ENCODE measurements at places on chromosomes 11 and 22.

GRCh38 chr11:105109321-105109720, 30.2 kb downstream of the CARD18 start:
- DNase-seq = no peak

DNA sequence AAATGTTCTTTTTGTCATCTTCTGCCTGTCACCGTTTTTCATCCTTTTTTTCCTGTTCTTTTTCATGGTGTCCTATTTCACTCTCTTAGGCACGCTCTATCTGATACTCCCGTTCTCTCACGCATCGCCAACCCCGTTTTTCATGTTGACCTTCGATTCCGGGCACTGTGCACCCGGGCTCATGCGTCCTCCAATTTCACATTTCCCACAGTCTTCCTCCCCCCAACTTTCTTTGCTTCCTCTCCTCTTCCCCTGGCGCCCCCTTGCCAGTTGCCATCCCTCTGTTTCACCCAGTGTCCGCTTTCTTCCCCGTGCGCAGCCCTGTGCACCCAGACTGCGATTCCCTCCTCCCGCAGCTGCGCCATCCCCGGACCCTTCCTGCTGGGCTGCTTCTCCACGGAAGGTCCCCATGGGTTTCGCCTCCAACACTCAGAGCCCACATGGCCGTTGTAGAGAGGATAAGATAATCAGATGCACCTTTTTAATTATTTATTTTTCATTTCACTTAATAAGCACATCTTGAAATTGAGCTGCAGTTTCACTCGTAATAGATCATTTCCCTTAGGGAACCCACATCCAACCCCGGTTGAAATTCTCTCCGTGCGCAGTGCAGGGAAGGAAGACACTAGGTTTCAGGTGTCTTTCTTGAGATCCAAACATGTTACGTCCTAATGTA, 791.1 kb downstream of the NTM start:
- DNase-seq = no peak

DNA sequence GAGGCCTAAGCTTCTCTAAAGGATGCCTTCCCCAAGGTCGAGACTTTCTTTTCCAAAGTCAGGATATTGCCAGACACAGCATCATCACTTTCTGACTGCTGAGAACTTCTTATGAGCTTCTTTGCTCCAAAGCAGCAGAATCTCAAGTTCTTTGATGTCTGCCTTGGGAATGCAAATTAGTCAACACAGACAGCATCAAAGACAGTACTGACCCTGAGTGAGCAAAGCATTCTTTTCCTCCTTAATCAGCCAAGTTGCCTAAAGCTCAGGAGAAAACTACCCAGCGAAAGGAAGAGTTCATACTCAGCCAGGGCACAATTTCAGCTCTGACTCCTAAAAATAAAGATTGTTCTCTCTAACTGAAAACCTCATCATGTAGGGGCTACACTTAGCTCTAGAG, 98.0 kb downstream of the SLC36A4 start:
- DNase-seq = peak; percentile 40

DNA sequence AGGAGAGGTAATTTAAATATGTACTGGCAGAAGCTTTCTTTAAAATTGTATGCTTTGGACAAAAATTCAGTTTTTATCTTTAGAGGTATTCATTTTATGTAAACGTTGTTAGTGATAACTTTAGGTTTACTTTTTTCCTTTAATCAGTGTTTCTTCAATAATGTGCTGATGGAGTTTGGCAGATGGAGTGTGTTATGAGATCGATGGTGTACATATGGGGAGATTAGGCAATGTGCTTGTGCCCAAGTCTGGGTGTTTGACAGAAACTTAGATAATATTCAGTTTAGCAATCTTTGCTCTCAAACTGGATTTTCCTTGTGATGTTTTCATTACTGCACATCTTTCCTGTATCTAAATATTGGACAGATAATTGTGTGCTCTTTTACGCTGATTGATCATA, 425.4 kb downstream of the JRKL start:
- no peak for DNase-seq

DNA sequence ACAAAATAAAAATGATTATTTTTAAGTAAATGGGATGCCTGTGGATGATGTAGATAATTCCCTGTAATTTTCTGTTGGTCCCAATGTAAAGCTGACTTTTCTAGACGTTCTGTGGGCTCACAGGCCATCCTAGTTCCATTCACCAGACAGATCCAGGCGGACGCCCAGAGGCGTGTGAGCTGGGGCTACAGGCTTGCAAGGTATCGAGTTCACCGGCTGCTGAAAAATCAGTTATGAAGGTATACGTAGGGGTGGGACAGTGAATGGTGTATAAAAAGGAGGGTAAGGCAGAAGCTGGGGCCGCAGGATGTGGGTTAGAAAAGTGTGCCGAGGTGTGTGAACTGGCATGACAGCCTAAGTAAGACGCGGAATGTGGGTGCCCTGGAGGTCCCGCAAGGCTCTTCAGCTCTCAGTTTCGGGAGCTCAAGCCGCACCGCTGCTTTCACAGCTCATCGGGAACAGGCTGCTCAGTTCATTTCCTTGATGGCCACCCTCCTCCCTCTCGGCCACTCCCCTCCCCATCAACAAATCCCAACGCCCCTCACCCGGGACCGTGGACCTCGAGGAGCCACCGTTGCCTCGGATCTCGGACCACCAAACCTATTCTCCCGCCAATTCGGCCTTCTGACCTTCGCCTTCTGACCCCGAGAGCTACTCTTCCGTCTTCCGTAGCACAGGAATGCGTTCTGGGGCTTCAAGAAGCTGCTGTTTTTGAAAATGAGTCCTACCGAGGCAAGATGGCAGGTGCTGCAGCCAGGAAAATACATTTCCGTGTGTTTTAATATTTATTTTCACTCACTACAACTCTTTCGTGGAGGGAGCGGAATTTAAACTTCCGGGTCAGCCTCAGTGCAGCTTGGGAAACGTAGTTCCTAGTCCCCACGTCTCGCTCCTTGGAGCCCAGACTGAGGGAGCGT, at the start of gene XNDC1N:
XNDC1N (minus strand) TSS at position 775 of the 917 bp plus-strand sequence. CDS start 5,241 bp downstream, outside the sequence.
- peak; percentile 94 for DNase-seq

GRCh38 chr11:72239313-72239848, 4.6 kb downstream of the PHOX2A start:
- DNase-seq = peak; percentile 73

DNA sequence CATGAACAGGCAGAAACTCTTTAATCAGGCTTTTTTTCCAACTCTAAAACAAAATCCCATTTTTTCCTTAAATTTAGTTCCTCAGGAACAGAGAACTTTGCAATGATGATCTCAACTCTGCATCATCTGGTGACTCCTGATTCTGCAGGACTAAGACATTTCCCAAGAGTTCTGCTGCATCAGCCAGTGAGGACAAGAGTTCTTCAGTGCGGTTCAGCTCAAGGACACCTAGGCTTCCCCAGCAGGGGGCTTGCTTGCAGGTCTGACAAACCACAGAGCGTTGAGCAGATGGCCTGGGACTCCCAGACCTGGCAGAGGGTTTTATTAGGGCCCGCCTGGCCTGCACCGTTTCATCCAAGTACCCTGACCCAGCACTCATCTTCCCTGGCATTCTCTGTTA, 6.4 kb downstream of the CDCA5 start:
- peak; percentile 22 for DNase-seq

GRCh38 chr22:22721681-22722354, 77.4 kb downstream of the GGTLC2 start:
- DNase-seq = no peak

DNA sequence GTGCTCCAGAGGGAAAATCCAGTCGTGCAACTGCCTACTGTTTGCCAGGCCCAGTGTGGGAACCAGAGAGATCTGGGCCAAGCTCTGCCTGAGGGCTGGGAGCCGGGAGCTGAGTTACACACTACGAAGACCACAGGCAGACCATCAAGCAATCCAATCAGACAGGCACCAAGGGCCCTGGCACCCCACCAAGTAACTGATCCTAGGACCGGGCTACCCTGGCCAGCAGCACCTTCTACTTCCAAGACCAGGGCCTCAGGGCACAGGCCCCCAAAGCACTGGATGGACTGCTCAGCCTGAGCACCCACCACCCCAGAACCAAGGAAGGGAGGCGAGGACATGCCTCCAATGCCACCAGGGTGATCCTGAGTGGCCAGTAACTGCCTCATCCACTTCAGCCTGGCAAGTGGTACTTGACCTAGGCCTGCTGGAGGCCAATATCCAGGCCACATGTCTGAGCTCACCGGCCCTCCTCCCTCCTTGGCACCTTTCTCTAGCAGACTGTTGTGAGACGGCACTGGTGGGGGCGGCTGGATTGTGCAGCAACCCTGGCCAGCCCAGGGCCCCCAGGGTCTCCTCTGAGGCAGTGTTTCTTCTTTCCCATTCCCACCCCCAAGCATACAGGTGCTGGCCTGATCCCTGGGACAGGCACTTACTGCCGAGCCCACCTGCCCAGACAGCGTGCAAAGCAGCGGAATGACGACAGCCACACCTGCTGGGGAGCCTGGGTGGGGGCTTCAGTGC, 20.7 kb upstream of the ARFGAP3 start:
- DNase-seq = no peak

GRCh38 chr11:1345737-1346513, 36.5 kb upstream of the TOLLIP start:
- no peak for DNase-seq

GRCh38 chr11:64844330-64845128, at the start of gene CDC42BPG:
Gene CDC42BPG (minus strand): TSS chr11:64844653. CDS start chr11:64844569, 84 bp downstream.
- peak; percentile 66 for DNase-seq

- peak; percentile 44 for DNase-seq
Observed at GRCh38 chr22:50733521-50734342, 4.3 kb upstream of the ACR start.

DNA sequence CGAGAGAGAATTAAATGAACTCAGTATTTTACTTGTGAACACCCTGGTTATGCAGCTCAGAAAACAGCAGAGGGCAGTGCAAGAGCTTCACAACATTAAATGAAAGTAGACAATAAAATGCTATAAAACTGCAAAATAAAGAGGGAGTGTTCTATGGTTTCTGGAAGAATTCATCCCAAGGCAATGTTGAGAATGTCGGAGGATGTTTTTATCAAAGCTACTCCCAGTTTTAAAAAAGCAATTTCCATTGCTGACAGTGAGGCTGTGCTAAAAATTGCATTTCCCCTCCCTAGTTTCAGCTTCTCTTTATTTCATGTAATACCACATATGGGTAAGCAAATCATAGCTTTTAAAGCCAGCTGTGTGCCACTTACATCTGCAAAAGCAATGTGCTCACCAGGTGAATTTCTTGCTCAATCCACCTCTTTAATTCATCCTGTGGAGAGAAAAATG, 296.8 kb downstream of the RAB38 start:
- no peak for DNase-seq

GRCh38 chr22:49152127-49152938, 675.3 kb downstream of the BRD1 start:
- peak; percentile 98 for DNase-seq

GRCh38 chr11:123318623-123319022, 111.4 kb upstream of the GRAMD1B start:
- no peak for DNase-seq

- DNase-seq = peak; percentile 35
Observed at GRCh38 chr11:15707971-15708370, 593.2 kb downstream of the INSC start.

DNA sequence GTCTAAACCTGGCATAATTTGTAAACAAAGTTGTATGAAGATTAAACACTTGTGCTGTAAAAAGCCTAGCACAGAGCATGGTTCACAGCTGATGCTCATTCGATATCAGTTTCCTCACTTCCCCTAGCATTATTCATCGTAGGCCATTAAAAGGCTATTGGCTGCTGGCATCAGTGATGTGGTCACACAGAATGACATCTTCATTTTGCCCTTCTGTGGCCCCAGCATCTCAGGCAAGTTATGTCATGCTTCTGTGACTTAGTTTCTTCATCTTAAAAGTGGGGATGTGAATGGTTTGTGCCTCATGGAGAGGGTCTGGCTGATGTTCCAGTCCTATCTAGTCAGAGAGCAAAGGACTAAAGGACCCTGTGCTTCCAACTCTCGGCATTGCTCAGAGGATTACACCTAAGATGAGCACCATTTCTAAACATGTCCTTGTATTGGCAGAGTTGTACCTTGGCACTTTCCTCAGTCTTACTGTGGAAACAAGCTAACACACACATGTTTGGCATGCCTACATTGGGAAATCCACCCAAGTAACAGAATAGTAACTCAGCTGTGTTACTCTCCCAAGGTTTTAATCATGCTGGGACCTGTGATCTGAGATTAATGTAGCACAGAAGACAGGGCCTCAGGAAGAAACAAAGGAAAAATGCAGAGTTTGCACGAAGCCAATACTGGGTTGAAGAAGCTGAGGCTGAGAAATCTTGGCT, 83.5 kb upstream of the OR9Q1 start:
- no peak for DNase-seq

DNA sequence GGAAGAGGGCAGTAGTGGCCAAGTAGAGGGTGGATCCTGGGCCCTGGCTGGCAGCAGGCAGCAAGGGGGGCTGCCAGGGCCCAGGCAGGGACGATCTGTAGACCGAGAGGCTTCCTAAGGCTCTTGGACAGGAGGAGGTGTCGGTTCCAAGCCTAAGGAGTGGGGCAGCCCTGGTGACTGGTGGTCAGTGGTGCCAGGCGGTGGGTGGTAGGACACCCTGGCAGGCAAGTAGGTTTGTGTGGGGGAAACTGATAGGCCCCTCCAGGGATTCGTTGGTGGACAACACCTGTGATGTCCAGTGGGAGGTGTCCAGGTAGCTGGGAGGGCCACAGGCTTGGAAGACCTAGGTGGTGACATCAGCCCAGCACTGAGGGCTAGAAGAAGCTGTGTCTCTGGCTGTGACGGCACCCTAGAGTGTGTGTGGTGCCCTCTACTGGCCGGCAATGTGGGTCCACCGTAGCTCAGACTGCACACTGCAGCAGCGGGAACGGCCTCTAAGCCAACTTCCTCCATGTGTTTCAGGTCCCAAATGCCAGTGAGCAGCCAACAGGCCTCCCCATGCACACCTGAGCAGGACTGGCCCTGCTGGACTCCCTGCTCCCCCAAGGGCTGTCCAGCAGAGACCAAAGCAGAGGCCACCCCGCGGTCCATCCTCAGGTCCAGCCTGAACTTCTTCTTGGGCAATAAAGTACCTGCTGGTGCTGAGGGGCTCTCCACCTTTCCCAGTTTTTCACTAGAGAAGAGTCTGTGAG, 9.4 kb upstream of the SAMM50 start:
- peak; percentile 83 for DNase-seq

DNA sequence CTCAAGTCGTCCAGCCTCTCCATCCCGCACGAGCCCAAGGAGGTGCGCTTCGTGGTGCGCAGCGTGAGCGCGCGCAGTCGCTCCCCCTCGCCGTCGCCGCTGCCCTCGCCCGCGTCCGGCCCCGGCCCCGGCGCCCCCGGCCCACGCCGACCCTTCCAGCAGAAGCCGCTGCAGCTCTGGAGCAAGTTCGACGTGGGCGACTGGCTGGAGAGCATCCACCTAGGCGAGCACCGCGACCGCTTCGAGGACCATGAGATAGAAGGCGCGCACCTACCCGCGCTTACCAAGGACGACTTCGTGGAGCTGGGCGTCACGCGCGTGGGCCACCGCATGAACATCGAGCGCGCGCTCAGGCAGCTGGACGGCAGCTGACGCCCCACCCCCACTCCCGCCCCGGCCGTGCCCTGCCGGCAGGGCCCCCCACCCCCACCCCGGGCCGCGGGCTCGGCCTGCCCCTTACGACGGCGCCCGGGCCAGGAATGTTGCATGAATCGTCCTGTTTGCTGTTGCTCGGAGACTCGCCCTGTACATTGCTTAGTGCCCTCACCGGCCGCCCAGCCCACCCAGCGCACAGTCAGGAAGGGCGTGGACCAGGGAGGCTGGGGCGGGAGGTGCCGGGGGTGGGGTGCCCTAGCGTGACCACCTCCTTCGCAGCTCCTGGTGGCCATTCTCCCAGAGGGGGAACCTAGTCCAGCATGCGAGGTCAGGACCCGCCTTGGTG, 6.9 kb upstream of the ACR start:
- no peak for DNase-seq
